Stimulated activated CD8-positive, alpha-beta memory T cell treated with anti-CD3 and anti-CD28 coated beads, Interleukin-4, amount 100 ng/mL, for 4 hours (primary cell): ENCODE measurements at places on chromosomes 1 and 21.

DNA sequence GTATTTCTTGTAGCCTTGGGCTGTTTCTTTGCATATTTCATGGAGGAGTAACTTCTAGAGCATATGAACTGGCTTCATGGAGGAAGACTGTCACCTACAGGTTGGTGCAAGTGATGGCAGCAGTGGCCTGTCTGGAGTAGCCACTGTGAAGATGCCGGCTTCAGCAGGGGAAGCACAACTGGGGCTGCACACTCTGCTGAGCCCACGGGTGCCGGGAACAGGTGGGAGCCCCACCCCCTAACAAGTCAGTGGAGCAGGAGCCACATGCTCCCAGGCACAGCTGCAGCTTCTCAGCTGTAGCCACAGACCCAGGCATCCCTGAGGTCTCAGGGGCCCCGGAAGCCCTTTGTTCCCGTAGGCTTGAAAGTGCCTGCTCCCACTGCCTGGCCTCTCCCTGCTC is 43.2 kb upstream of the C1orf185 start:
- DNase-seq = no peak

GRCh38 chr1:17892851-17893250 is 137.7 kb downstream of the ACTL8 start:
- no peak for DNase-seq

DNA sequence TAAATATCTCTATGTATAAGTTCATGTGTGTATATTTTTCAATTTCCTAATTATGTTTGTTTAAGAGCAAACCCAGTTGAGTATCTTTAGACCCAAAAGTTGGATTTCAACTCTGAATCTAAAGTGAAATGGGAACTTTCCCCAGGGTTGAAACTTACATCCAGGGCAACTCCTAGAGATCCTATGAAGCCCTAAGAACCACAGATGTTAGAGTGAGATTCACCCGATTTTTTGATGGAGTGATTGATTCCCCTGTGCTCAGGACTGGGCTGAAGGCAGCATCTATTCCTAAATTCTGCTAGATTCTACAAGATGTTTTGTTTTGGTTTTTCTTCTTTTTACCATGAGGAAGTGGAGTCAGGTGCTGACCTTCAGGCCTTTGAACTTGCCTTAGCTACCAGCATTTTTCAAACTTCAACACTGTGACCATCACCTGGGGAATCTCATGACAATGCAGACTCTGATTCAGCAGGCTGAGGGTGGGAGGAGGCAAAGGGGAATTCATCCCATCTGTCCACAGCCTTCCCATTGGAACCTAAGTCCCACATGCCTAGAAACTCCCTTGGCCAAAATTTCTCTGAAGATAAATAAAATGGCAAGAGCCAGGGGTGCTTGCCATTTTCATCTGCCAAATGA is 145.5 kb downstream of the ETS2 start:
- DNase-seq = no peak

GRCh38 chr1:194164755-194165154 is 978.3 kb upstream of the B3GALT2 start:
- DNase-seq = no peak

GRCh38 chr1:14517841-14518180 is 80.7 kb upstream of the KAZN start:
- no peak for DNase-seq

DNA sequence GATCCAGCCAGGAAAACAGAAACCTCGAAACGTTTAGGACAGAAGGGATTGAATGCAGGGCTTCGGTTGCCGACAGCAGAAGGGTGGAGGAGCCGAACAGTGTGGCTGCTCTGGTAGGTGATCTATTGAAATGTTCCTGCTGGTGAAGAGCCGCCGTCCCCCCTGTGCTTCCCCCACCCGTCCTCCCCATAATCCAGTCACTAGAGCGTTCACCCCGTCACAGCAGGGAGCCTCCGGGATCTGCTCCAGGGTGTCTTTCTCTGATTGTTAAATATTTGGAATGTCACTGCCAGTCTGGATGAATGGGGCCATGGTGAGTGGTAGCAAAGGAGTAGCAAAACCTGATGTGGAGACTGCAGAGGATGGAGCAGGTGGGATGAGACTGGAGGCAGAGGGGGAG is 255.1 kb upstream of the CSF3R start:
- no peak for DNase-seq

GRCh38 chr21:44335266-44336059 is 3.7 kb downstream of the CFAP410 start:
- no peak for DNase-seq

GRCh38 chr1:32902535-32902920 is 1.3 kb upstream of the TMEM54 start:
- no peak for DNase-seq

- no peak for DNase-seq
These were observed 124.6 kb downstream of the OLFML2B start for GRCh38 chr1:161899091-161899490.

- DNase-seq = no peak
These were observed 9.7 kb upstream of the CGN start for GRCh38 chr1:151501474-151501873.

DNA sequence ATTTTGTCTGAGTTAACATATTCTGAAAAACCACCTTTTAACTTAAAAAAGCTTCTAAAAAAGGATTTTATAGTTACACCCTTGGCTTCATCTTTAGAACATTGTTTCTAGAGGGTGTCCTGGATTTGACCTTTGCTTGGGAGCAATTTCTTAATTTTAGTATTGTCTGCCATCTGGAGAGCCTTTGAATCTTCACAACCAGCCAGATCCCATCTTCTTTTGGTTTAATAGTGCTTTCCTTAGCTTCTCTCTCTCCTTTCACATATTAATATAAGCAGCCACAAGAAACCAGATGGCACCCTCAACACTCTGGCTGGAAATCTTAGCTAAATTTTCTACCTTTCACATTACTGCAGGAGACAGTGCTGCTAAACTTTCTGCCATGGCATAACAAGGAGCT is 76.5 kb upstream of the TSPAN2 start:
- no peak for DNase-seq

- DNase-seq = no peak
These were observed 19.2 kb downstream of the EBNA1BP2 start for GRCh38 chr1:43152866-43153265.

GRCh38 chr1:35287807-35288640 is 19.5 kb downstream of the ZMYM4 start:
- no peak for DNase-seq

DNA sequence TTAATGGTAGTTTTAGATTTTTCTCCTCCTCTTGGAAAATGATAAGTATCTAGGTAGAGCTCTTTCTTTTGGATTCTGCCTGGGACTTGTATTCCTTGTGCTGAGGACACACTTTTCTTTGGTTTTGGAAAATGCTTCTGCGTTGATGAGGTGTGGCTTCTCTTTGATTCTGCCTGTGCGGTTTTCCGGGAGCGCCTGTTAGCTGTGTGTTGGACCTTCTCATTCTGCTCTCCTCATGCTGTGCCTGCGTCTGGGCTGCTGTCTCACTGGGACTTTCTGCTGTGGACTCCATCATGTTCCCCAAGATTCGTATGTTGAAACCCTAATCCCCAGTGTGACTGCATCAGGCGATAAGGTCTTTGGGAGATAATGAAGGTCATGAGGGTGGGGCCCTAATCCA is 21.0 kb downstream of the C1orf174 start:
- DNase-seq = no peak

DNA sequence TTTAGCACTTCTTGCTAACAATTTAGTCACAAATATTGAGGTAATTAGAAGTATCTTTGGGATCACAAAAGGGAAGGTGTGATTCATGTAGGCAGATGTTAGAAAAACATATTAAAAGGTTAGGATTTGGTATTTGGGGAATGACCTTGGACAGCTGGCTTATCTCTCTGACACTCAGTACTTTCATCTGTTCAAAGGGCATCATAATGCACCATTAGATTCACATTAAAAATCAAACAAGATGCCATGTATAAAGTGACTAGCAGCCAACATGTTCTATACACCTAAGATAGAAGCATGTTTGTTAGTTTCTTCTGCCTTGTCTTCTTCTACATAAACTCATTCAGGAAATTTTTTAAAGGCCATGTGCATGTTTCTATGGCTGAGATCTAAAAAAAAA is 56.5 kb upstream of the ESRRG start:
- DNase-seq = no peak

DNA sequence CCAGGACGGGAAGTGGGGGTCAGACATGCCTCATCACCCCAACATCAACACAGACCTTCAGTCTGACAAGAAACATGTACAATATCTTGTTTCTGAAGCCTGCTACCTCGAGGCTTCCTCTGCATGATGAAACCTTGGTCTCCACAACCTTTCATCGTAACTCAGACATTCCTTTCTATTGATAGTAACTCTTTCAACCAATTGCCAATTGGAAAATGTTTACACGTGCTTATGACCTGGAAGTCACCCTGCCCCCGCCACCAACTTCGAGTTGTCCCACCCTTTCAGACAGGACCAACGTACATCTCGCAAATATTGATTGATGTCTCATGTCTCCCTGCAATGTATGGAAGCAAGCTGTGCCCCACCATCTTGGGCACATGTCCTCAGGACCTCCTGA is 159.5 kb downstream of the ETS2 start:
- no peak for DNase-seq

DNA sequence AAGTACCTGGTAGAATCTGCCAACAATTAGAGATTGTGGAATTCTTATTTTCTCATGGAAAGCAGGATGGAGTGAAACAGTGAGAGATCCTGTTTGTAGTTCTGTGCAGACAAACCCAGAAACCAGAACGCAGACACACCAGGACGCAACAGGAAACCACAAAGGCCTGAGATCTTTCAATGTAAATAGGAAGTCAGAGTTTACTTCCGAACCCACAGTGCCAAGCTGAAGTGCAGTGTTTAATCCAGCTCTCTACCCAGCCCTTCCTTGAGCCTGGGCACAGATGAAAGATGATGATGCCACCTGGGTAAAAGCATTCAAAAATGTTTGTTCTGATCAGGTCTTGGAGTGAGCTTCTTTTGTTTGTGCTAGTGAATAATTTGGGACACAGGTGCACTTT is 244.2 kb upstream of the HOOK1 start:
- no peak for DNase-seq

- no peak for DNase-seq
These were observed 309.4 kb downstream of the BARHL2 start for GRCh38 chr1:90407737-90408136.

- no peak for DNase-seq
These were observed 102.6 kb upstream of the RRP15 start for GRCh38 chr1:218182455-218182854.

DNA sequence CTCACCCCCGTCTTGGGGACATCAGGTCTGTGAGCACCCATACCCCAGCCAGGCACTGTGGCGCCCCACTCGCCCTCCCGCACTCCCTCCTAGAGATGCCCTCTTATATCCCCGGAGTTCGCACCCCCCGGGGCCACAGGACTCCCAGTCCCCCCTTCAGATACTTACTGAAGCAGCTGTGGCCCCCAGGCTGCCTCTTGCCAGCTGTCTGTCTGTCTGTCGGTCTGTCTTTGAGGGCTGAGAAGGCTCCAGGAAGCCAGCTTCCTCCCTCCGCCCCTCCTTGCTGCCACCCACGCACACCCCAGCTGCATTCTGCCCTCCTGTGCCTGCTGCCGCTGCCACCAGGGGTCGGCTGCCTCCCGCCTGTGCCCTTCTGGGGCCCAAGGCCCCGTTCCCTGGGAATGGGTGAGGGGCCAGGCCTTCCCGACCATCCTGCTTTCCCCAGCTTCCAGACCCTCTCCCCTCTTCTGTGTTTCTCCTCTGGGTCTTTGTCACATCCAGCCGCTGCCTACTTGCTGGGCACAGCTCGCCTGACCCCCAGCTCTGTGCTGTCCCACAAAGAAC is at the start of gene PTPN7:
PTPN7 (minus strand) TSS at position 226 of the 564 bp plus-strand sequence. CDS start 1,200 bp downstream, outside the sequence.
- peak; percentile 81 for DNase-seq

GRCh38 chr1:7589774-7590425 is 181.2 kb upstream of the VAMP3 start:
- DNase-seq = no peak

GRCh38 chr1:22437573-22437972 is 14.1 kb upstream of the ZBTB40 start:
- no peak for DNase-seq

DNA sequence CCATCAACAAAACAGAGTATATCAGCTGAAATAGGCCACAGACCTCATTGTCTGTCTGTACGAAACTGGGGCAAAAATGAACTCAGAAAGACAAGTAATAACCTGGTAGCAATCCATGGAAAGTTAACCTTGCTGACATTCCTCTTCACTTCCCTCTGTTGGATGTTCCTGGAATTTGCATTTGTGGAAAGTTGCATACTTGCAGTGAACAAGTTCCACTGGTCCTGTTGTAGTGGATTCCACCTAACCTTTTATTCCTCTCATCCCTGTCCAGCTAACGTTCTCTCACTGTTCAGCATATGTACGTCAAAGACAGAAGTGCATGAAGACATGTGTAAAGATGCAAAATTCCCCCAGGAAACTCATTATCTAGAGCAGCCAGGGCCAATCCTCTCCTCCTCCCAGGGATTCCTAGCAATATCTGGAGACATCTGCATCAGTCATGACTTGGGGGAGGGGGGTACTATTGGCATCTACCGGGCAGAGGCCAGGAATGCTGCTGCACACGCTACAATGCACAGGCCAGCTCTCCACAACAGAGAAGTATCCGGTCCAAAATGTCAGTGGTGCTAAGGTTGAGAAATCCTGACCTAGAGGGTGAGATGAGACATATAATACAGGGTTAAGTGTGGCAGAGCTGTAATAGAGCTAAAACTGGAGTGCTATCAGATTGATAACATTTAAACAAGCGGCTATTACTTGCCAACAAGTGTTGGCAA is 8.2 kb downstream of the LPAR3 start:
- no peak for DNase-seq

GRCh38 chr1:111660204-111661150 is 40.9 kb downstream of the RAP1A start:
- DNase-seq = no peak

DNA sequence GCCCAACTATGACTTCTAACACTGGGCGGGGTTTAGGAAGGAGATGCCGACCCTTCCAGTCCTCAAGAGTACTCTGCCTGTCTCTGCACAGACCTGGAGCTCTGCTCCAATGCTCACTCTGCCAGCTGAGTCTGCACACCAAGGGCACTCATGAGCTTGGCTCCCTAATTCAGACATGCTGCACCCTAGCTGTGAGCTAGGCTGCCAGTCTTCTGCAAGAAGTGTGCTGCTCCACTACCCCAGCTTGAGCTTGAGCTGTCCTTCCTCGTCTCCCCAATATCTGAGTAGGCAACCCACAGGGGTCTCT is 13.2 kb downstream of the TP53BP2 start:
- no peak for DNase-seq

- no peak for DNase-seq
These were observed at the start of gene KCNK1 for GRCh38 chr1:233613252-233614172. KCNK1 (plus strand) TSS chr1:233614106; CDS start chr1:233614172, 66 bp downstream.

DNA sequence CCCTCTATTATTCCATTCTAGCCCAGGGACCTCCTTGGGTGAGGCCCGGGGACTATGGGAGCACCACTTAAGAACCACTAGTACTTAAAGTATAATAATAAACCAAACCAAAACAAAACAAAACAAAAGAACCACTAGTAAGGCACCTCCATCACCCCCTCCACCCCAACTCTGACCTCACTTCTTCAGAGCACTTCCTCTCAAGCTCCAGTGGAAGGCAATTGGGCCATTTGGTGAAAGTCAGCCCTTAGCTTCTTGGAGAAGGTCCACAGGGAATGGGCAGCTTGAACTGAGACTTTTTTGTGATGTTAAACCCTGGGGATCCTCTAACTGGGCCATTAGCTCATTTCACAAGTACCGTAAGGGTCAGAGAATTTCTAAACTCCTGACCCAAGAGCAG is 237.3 kb downstream of the RHOU start:
- no peak for DNase-seq
